ENCODE measurements at places on chromosomes 3 and 15.

DNA sequence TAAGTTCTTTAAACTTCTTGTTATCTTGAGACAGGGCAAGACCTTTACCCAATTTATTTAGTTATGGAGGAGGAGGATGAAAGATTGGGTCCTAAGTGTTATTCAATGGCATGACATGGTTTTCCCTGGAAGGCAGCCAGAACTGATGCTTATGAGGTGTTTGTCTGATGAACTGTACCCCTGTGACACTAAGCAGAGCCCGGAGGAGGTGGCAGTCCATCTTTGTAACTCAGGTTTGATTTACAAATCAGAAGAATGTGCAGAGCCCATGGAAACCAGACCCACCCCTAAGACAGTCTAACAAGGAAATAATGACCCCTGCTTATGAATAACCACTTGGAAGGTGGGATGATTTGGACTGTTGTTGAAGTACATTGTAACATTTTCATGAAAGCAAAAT is 878.6 kb upstream of the NR2F2 start:
- no peak for DNase-seq

DNA sequence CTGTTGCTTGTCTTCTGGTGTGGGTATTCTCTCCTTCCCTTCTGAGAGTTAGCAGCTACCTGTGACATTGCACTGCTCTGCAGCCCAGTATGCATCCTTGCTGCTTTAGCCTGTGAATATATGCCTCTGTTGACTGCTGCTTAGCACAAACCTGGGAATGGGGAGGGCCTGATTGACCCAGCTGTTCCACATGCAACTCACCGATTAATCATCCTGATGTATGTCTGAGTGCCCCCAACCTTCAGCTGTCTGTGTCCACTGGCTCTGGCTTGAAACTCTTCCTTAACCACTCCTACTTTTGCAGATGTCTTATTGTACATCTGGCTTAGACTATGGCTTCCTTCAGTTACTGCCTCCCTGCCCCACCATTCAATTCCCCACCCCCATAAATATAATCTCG is 119.1 kb downstream of the RASA2 start:
- DNase-seq = no peak

- DNase-seq = no peak
Measured at GRCh38 chr3:25944329-25944728, 154.4 kb downstream of the OXSM start.

GRCh38 chr15:72133211-72133610 is 15.0 kb downstream of the SENP8 start:
- DNase-seq = no peak

DNA sequence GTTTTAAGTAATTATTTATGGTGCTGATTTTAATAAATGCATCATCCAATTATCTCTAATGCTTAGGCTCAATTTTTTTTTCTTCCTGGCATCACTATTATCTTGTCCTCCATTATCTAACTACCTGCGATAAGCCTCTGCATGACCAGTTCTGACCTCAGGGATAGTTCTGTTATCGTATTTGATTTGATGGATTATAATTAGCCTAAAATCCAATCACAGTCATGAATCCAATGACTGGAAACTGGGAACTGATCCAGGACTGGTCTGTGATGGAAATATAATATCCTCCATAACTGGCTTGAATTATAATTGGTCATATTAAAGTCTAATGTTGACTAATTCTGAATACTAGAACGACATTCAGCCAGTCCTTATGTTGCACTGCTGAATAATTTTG is 1.1 kb downstream of the MYH15 start:
- no peak for DNase-seq

DNA sequence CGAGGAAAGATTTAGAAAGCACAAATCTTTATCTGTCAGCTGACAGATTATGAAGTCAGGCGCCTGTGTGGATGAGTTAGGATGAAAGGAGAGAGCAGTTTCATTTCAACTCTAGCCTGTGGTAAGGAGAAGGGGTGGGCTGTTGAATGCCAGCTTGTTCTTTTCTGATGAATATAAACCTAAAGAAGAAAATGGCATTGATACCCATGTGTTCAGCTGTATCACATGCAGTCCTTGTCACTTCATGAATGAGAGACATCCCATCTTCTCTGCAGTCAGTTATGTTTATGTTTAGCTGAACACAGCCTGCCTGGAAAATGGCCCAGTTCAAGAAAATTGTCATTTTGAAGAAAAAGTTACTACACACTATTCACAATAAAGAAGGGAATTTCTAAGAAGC is 345.7 kb upstream of the RBMS3 start:
- DNase-seq = no peak

DNA sequence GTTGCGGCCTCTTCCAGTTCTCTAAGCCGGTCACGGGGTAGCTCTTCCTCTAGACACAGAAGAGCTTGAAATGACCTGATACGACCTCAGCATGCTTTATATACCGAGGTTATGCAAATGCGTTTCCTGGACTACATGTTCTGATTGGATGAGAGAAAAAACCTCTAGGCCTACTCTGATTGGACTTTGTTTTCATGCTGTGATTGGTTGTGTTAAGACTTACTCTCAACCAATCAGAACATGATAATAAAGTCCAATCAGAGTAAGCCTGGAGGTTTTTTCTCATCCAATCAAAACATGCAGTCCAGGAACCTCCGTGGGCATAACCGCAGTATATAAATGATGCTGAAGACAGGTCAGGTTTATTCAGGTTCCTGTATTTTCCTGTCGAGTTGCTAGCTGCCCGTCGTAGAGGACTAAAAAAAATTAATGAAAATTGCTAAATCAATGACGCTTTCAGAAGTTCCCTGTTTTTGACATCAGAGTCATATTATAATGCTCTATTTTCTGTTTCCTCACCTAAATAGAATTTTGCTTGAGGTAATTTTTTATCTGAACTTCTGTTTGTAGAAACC is 177.4 kb downstream of the POTEB3 start:
- no peak for DNase-seq

DNA sequence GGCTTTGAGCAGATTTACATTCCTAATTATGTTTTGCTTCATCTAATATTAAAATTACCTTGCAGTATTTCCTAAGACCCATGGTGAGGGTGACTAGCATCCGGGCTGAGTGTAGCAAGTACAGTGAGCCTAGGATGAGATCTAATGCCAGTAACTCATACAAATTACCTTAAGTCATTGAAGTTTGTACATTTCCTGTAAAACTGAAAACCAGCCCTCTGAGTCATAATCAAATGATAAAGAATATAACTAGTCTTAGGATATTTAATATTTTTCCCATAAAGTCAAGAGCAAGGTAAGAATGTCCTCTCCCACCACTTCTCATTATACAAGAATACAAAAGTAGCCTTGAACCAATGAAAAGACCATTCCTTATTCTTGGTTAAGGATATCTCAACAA is 54.8 kb upstream of the CHRM5 start:
- no peak for DNase-seq

DNA sequence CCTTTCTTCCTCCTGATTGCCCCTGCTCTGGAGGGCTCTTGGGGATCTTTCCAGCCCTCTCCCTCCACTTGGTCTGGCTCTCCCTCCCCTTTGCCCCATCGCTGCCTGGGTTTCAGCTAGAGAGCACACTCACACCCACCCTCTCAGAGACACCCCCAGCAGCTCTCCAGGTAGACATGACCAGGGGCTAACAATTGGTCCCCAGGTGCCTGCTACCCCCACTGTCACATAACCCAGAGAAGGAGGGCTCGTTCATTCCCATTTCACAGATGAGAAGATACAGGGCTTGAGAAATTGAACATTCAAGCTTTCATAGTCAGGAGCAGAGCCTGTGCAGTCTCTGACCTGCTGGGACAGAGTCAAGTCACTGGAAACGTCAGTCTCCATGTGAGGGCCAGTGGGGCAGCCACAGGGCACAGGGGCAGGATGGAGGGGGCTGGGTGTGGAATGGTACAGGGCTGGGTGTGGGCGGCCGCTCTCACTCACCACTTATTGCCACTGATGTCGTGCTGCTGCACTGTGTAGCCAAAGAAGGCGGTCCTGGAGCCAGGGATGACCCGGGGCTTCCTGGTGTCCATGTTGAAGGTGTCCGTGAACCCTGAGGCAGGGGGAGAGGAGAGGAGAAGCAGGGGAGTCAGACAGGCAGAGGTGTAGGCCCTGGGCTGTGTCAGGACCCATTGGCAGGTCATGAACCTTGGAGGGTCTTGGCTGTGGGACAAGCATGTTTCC is 29.4 kb downstream of the ITGA11 start:
- DNase-seq = no peak

- DNase-seq = no peak
Measured at GRCh38 chr15:70438776-70439175, 324.6 kb downstream of the UACA start.

DNA sequence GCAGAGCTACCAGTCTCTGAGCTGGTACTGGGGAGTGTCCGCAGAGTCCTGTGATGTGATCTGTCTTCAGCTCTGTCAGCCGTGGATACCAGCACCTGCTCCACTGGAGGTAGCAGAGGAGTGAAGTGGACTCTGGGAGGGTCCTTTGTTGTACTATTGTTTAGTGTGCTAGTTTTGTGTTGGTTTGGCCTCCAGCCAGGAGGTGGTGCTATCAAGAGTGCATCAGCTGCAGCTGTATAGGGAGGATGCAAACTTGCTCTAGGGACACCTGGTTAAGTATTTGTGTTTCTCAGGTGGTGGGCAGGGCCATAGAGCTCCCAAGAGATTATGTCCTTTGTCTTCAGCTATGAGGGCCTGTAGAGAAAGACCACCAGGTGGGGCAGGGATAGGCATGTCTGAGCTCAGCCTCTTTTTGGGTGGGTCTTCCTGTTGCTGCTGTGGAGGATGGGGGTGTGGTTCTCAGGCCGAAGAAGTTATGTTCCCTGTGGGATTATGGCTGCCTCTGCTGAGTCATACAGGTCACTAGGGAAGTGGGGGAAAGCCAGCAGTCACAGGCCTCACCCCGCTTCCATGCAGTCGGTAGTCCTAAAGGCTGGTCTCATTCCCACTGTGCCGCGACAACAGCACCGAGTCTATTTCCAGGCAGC is 443.2 kb upstream of the TBL1XR1 start:
- DNase-seq = no peak

DNA sequence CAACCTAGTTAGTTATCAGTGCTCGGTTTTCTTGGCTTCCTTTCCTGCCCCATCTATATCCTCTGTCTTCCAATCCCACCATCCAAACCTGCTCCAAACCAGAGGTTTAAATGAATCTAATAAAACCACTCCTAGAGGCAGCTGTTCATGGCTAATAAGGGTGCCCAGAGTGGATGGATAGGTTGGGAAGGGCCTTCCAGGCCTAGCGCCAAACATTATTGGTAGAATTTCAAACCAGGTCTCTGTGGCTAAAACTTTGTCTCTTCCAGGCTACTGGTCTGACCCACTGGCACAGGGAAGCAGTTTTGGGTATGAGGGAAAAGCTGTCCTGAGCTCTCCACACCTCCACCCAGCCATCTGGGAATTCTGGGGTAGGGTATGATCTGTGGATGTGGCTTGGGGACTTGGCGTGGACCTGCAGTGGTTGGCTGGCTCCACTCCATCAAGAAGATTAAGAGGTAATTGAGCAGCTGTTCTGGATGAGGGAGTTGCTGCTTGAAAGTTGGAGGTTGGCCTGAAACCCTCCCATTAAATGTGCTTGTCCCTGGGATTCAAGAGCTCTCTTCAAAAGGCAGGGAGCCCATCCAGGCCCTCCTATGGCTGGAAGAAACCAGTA is 29.3 kb upstream of the INSYN1 start:
- no peak for DNase-seq

DNA sequence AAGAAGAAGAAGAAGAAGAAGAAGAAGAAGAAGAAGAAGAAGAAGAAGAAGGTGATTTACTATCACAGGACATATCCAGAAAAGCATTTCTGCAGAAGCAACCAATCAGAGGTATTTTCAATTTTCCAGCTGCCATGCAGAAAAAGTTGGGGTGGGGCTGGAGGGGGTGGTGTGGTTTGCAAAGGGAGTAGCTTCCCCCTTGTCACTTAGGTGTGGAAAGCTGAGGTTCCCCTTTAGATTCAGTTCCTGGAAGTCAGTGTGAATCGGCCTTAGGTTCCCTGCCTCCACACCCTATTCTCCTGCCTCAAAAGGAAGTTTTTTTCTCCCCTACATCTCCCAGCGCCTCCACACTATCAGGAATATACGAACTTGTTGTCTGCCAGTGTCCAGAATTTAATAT is 276.7 kb upstream of the ARRDC4 start:
- DNase-seq = no peak

DNA sequence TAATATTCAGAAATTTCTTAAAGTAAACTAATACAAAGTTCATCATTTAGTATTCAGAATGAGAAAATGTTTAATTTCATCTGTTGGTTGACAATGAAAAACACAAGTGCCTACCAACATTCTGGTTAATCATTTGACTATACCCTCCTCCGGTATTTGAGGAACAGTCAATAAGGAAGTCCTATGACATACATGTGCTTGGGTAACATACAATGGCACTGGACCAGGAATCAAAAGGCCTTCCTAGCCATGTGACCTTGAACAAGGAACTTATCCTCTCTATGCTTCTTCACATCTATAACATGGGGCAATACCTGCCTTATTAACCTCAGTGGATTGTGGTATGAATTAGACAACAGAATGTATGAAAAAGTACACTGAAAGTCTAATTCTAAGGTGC is 65.8 kb downstream of the ZNF280D start:
- no peak for DNase-seq

- no peak for DNase-seq
Measured at GRCh38 chr15:22989576-22990477, 9.7 kb upstream of the CYFIP1 start.

- DNase-seq = no peak
Measured at GRCh38 chr3:14827776-14828175, 9.0 kb downstream of the FGD5 start.

GRCh38 chr3:28502397-28502937 is 153.8 kb upstream of the AZI2 start:
- no peak for DNase-seq

GRCh38 chr15:51647128-51647562 is 24.6 kb upstream of the DMXL2 start:
- DNase-seq = no peak

GRCh38 chr3:42803414-42804105 is 730 bp downstream of the HIGD1A start:
- peak; percentile 27 for DNase-seq

- no peak for DNase-seq
Measured at GRCh38 chr3:35709691-35710090, 70.4 kb downstream of the ARPP21 start.
